ENCODE measurements at places on chromosomes 11 and 22. TPM values are rescaled to one million over a fixed set of nuclear protein-coding genes. Genes with fewer than 3 reads are reported as not detected.

GRCh38 chr11:2312232-2313042, 10.6 kb downstream of the TSPAN32 start:
- H3K4me3 ChIP-seq: no peak overlapping the region
- no peaks in the 10 kb centered on the region for H3K27me3 ChIP-seq
- peaks cover 13% of the 10 kb centered on the region for H3K4me1 ChIP-seq
- DNase-seq: no peak

- DNase-seq: no peak
- H3K27me3 ChIP-seq: no peaks in the 10 kb centered on the region
- no peak overlapping the region for H3K4me3 ChIP-seq
- no peak overlapping the region for H3K27ac ChIP-seq
- H3K36me3 ChIP-seq: no peaks in the 10 kb centered on the region
- H3K4me1 ChIP-seq: peaks cover 53% of the 10 kb centered on the region
Measured at GRCh38 chr11:65310215-65310614, 4.5 kb upstream of the CDC42EP2 start.

- DNase-seq: no peak
- no peaks in the 10 kb centered on the region for H3K36me3 ChIP-seq
- no peaks in the 10 kb centered on the region for H3K27me3 ChIP-seq
- no peak overlapping the region for H3K4me3 ChIP-seq
- H3K4me1 ChIP-seq: no peaks in the 10 kb centered on the region
- no peak overlapping the region for H3K27ac ChIP-seq
Measured at GRCh38 chr11:134176284-134176683, 47.5 kb downstream of the NCAPD3 start.

DNA sequence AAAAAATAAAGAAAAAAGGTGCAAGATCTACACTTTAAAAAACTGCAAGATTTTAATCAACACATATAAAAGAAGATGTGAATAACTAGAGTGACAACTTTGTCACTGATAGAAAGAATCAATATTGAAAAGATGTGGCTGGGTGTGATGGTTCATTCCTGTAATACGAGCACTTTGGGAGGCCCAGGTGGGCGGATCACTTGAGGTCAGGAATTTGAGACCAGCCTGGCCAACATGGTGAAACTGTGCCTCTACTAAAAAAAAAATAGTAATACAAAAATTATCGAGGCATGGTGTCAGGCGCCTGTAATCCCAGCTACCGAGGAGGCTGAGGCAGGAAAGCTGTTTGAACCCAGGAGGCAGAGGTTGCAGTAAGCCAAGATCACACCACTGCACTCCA, 21.0 kb upstream of the FBLN1 start:
- no peak overlapping the region for H3K27ac ChIP-seq
- H3K4me1 ChIP-seq: peaks cover 20% of the 10 kb centered on the region
- no peak overlapping the region for H3K4me3 ChIP-seq

DNA sequence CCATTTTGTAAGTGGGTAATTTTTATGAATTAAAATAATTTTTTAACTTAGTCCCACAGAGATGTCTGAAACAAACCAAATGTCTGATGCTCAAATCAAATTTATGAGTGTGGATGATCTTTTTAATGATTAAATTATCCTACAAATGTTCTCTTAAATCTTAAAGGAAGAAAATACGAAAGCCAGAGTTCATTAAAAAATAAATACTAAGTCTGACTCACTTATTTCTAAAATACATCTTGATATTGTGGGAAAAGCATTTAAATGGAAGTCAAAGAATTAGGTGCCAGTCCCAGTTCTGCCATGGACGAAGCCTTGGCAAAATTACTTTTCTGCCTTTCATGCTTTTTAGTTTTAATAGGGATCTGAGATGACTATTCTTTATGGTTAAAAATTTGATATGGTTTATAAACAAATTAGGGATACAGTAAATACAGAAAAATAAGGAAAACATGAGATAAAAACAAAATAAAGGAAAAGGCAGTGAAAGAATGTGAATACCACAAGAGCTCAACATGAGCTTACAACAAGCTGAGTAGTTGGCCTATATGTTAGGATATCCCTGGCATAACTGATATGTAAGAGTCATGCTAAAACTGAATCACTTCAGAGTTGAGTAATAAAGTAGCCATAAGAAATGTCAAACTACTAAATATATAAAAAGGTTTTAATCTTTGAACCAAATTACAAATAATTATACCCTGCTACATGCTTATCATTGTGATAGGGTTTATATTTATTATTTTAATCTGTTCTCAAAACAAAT, 9.2 kb downstream of the CCDC34 start:
- no peaks in the 10 kb centered on the region for H3K27me3 ChIP-seq
- H3K4me1 ChIP-seq: peaks cover 17% of the 10 kb centered on the region
- H3K27ac ChIP-seq: no peak overlapping the region
- H3K4me3 ChIP-seq: no peak overlapping the region
- no peaks in the 10 kb centered on the region for H3K36me3 ChIP-seq

DNA sequence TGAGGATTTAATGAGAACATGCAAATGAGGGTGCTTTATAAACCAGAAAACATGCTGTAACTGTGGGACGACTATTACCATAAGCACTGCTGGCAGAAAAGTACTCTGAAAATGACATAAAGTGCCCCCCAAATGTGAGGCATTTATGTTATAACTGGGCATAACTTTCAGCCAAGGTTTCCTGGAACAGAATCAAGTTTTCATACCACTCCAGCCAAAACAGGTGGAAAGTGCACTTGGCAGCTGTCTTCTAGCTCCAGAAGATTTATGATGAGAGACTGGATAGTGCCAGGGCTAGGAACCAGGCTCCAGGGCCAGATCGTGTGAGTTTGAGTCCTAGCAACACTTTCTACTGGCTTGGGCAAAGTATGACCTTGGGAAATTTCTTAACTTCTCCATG, 339.2 kb downstream of the TENM4 start:
- no peaks in the 10 kb centered on the region for H3K36me3 ChIP-seq
- H3K4me1 ChIP-seq: peaks cover 3% of the 10 kb centered on the region
- no peak overlapping the region for H3K27ac ChIP-seq
- no peak for DNase-seq

DNA sequence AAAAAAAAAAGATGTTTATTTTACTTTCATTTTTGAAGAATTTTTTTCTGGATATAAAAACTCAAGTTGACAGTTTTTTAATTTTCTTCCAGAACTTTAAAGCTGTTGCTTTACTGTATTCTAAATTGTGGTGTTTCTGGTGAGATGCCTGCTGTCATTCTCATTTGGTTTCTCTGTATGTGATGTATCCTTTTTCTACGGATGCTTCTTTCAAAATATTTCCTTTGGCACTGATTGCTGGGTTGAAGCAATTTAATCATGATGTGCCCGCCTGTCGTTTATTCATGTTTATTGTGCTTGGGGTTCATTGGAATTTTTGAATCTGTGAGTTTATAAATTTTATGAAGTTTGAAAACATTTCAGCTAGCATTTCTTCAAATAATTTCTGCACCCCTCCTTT, 29.4 kb upstream of the CTSD start:
- no peak for DNase-seq
- no peak overlapping the region for H3K27ac ChIP-seq
- no peak overlapping the region for H3K4me3 ChIP-seq

GRCh38 chr11:95170294-95170693, 60.7 kb downstream of the SESN3 start:
- DNase-seq: no peak
- no peaks in the 10 kb centered on the region for H3K27me3 ChIP-seq
- H3K27ac ChIP-seq: no peak overlapping the region
- H3K36me3 ChIP-seq: peaks cover 1% of the 10 kb centered on the region

DNA sequence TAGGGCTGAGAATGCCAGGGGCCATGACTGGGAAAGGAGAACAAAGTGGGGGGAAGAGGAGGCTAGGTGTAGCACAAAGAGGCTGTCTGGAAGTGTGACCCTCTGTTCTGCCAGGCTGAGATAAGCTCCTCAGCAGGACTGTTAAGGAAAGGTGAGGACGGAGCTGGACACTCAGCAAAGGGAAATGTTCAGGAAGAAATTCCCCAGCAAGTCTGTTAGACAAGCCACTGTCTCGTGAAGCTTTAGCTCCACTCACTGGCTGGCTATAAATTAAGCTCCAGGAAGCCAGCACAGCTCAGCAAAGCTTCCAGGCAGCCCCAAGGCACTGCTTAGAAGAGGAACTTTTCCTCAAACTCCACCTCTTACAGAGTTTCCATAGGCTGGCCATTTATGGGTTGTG, 181.2 kb upstream of the API5 start:
- H3K4me1 ChIP-seq: peaks cover 4% of the 10 kb centered on the region
- no peaks in the 10 kb centered on the region for H3K27me3 ChIP-seq
- H3K36me3 ChIP-seq: no peaks in the 10 kb centered on the region
- H3K27ac ChIP-seq: peak overlapping the region; percentile 48
- no peak overlapping the region for H3K4me3 ChIP-seq

- H3K27ac ChIP-seq: no peak overlapping the region
- no peaks in the 10 kb centered on the region for H3K4me1 ChIP-seq
- no peak overlapping the region for H3K4me3 ChIP-seq
- H3K27me3 ChIP-seq: no peaks in the 10 kb centered on the region
Measured at GRCh38 chr11:70844387-70844786, 408.0 kb downstream of the SHANK2 start.

DNA sequence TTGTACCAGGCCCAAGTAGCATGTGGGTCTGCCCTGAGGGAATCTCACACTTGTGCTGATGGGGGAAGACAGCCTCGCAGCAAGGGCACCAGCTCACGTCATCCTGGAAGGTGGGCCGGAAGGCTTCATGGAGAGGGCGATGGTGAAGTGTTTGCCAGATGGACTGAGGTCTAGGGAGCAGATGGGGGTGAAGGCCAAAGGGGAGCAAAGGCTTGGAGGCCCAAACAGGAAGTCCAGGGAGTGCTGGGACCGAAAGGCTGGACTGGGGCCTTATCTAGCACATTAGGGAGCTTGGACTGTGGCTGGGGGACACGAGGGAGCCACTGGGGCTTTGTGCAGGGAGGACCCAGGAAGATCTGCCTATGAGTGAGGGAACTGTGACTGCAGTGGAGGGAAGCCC, 1.2 kb upstream of the TNFRSF13C start:
- H3K4me1 ChIP-seq: peaks cover 10% of the 10 kb centered on the region
- no peak overlapping the region for H3K27ac ChIP-seq
- no peaks in the 10 kb centered on the region for H3K36me3 ChIP-seq
- peaks cover 26% of the 10 kb centered on the region for H3K27me3 ChIP-seq
- DNase-seq: no peak
- no peak overlapping the region for H3K4me3 ChIP-seq

DNA sequence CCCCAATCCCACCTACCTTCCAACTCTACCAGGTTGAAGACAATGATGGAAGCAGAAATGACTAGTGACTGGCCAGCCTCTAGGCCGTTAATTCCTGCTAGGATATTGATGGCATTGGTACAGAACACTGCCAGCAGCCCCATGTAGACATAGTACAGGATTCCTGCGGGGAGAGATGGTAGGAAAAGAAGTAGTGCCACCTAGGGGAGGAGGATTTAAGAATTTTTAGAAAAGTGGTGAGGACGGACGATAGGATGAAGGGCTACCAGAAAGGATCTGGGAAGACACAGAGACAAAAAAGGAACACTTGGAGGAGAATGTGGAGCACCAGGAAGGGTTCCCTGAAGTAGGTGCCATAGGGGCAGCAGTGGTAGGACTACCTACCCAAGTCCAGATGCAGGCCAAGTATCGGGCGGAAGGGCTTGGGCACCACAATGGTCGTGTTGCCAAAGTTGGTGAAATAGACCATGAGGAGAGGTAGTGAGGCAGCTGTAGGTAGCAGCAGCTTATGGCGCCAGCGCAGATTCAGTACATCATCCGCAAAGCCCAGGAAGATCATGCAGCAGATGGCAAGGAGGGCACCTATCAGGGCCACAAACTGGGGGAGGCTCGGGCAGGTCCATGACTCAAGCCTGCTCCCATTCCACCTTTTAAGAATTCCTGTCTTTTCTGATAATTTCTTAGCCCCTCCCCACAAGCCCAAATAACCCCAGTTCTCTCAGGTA, 1.2 kb downstream of the DPAGT1 start:
- H3K27me3 ChIP-seq: no peaks in the 10 kb centered on the region
- DNase-seq: peak; percentile 45
- H3K4me3 ChIP-seq: peak overlapping the region; percentile 75
- H3K36me3 ChIP-seq: no peaks in the 10 kb centered on the region
- peak overlapping the region; percentile 97 for H3K27ac ChIP-seq
- peaks cover 13% of the 10 kb centered on the region for H3K4me1 ChIP-seq

DNA sequence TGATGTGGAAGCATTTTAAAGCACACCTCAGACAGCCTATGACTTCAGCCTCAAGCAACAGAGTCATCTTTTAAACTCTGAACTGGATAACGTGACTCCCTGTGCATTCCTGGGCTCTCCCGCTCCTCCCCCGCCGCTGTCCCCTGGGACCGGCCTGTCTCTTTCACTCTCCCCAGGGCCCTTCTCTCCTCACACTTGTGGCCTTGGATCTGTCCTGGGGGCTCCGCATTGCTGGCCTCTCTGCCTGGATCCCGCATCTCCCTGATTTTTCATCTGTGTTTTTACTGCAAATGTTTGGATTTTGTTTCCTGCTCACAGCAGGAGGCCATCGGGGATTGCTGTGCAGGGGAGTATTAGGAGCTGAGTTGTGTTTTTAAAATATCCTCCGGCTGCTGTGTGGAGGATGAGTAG, 15.4 kb downstream of the C11orf24 start:
- no peaks in the 10 kb centered on the region for H3K27me3 ChIP-seq
- DNase-seq: no peak
- H3K27ac ChIP-seq: peak overlapping the region; percentile 34
- H3K36me3 ChIP-seq: no peaks in the 10 kb centered on the region

DNA sequence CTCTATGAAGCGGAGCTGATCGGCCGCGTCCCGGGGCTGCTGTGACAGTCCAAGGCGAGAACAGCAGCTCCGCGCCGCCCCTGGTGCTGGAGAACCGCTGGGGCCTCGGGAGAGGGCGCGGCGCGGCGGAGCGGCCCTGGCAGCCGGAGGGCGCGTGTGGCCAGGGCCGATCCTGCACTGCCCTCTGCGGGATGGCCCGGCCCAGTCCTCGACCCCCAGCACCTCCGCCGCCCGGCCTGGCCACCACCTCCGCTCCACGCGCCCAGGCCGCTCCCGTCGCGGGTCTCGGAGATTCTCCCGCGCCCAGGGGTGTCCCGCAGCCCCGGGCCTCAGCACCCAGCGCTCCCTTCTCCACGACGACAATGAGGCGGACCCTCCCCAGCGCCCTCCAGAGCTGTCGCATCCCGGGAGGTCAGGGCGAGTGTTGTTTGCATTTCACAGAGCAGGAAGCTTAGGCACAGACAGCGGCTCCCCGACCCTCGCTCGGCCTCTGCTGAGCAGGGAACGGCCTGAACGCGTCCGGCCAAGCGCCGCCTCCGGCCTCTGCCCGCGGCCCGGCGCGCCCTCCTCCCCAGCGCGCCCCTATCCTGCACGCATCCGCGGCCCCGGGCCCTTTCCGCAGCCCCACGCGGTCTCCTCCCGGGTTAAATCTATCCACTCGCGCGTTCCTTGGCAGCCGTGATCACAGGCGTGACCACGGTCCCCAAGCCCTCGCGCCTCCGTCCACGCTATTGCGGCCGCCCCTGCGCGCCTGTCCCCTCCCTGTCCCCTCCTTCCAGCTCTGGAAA, 109.7 kb downstream of the WNT7B start:
- DNase-seq: peak; percentile 62
- no peaks in the 10 kb centered on the region for H3K36me3 ChIP-seq
- peaks cover 54% of the 10 kb centered on the region for H3K27me3 ChIP-seq
- no peak overlapping the region for H3K27ac ChIP-seq
- H3K4me1 ChIP-seq: peaks cover 19% of the 10 kb centered on the region

CLTCL1 gene
- total RNA-seq: 2.2 TPM

GGTLC2 gene
- 0.37 TPM for total RNA-seq

RAG2 gene
- not detected for total RNA-seq

TCN2 gene
- 28.8 TPM for total RNA-seq

All from hepatocyte (in vitro differentiated cells).